Activated T-cell treated with anti-CD3 and anti-CD28 coated beads, Interleukin-2, amount 50 U/mL, for 1 hour (primary cell): ENCODE measurements at places on chromosomes 6 and 20.

DNA sequence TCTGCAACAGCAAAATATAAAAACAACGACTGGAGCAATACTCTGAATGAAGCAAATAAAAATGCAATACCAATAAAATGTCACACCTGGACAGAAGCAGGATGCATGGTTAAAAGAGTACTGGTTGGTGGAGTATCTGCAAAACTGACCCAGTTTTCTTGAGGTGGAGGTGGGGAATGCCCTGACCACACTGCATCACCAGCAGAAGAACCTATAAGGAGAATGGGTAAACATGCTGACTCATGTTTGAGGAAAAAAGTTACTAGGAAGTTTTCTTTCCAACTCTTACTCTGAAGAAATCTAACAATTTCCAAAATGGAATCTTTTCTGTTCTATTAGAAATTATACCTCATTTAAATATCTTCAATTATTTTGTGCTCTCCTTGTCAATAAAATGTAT, 43.6 kb downstream of the REPS1 start:
- no peak for DNase-seq

DNA sequence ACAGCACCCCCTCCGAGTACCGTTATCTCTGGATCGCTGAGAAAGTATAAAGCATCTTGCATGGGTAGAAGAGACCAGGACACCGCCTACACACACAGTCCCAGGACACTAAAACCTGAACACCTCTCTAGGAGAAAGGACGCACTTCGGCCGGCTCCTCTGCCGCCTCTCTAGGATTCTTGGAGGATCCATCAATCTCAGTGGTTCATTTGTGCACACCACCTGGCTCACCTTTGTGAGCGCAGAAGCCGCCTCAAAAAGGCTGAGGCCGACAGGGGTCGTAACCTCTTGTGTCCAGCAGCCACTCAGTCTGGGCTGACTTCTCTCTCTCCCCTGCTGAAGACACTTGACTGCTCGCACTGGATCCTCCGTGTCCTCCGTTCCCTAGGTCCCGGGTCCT, 13.5 kb downstream of the ZSCAN23 start:
- no peak for DNase-seq

- no peak for DNase-seq
These were observed 70.5 kb upstream of the STXBP5 start for GRCh38 chr6:147133669-147134068.

GRCh38 chr6:136230219-136230853, 19.8 kb downstream of the MTFR2 start:
- DNase-seq: no peak

GRCh38 chr6:46410334-46410953, 80.8 kb downstream of the RCAN2 start:
- no peak for DNase-seq

GRCh38 chr6:131172222-131172621, 37.0 kb downstream of the AKAP7 start:
- DNase-seq: no peak

GRCh38 chr6:21455071-21455470, 138.5 kb upstream of the SOX4 start:
- no peak for DNase-seq

DNA sequence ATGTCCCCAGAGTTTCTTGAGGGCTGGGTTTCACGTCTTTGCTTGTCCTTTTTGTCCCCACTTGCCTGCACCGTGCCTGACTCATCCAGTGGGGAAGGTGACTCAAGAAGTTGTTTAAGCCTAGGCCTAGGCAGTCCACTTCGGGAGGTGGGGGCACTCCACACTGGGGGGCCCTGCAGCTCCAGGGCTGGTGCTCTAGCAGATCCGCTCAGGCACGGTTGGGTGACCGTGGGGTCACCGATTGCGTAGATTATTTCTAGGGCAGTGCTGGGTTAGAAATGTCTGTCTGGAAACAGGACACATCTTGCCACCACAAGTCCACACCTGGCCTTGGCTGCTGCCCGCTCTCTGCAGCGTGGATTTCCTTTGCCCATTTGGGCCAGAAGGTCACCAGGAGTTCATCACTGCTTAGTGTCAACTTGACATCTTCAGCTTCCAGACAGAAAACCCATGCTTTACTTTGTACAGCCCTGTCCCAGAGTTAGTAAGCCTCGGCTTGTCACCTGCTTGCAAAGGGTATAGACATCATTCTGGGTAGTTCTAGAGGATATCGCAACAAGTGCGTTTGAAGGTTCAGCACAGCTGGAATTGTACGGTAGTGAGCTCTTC, 13.6 kb upstream of the C20orf144 start:
- no peak for DNase-seq

- DNase-seq: no peak
These were observed 13.5 kb upstream of the BAG2 start for GRCh38 chr6:57158658-57159057.

- DNase-seq: no peak
These were observed 160.3 kb downstream of the EDN1 start for GRCh38 chr6:12450467-12450866.

DNA sequence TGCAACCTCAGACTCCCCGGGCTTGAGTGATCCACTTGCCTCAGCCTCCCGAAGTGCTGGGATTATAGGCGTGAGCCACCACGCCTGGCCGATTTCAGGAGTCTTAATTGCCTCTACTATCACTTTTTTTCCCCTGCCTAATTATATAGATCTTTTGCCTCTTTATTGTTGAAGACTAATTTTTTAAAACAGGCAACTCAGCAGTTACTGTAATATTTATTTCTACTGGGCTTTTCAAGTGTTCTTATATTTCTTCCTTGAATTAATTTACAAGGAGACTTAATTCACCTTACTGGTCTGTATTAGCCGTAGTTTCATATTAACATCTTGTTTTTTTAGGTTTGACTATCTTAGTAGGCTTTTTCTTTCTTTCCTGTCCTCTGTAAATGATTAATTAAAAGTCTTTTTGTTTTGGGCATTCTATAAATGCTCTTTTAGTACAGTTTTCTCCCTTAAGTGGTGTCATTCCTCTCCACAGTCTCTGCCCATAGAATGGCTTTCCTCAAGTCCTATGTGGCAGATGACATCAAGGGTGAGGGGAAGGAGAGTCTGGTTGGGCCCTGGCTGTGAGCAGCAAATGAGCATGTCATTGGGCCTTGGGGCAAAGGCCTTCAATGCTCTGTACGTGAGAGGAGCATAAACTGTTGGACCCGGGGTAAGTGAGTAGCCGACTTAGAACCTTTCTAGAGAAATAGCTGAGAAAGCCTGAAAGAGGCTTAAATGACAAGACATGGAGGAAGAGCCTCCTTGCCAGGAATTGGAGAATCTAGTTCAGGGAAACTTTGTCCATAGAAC, 36.0 kb downstream of the ANKS1A start:
- no peak for DNase-seq

DNA sequence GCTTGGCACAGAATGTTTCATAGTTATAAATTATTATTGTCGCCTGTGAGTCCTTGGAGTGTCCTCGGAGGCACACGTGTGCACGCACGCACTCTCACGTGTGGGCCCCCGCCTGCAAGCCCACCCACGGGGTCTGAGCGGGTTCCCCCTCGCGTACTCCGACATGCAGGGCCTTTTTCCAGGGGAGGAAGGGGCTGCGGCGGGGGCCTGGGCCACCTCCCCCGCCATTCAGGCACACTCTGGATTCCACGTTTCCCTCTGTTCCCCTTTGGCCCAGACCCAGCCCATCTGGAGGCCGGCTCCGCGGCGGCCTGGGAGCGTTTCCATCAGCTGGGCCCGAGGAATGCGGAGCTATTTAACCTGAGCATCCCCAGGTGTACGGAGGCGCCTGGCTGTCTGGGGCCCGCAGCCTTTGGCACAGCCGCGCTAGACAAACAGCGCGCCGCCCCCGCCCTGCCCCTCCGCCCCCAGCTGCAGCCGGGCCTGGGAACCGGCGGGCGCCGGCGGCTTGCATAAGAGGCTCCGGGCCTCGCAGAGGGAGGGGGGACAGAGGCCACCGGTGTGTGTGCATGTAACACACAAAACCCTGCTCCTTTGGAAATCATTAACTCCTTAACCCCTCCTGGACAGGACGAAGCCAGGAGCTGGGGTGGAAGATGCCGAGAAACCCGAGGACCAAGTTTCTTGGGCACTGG, 3.3 kb downstream of the ID1 start:
- no peak for DNase-seq

DNA sequence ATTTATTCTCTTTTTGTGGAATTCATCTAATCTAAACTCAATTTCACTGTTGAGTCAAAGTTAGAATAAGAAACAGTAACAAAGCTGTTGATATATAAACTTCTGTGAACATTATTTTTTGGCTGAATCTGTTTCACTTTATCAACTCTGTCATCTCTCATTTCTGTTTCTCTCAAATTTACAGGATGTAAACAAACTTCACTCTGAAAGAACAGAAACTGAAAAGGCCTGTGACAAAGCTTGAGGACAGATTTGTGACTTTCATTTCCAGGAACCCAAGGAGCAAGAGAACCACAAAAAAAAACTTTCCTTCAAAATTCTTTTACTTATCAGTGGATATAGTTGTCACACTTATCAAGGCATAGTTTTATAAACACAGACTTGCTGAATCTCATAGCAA, 447.9 kb upstream of the OPRM1 start:
- no peak for DNase-seq

- DNase-seq: no peak
These were observed 47.1 kb downstream of the IRF4 start for GRCh38 chr6:438634-439170.

DNA sequence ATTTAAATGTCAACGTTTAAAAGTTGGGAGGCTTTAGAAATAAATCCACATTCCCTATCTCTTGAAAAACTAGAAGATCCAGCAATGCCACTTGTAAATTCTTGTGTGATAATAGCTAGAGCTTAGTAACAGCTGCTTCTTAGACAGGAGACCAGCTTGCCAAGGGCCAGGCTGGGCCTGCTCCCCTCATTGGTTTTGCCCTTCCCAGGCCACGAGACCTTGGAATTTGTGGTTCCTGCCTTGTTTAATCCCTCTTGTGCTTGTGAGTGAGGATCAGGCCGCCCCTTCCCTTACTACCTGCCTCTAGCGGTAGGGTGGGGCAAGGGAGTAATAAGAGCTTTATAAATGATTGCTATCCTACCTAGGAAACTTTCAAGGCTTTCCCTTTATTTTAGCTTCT, 363.5 kb downstream of the SYNE1 start:
- DNase-seq: no peak
